ENCODE measurements at places on chromosomes 1 and 21. TPM values are rescaled to one million over a fixed set of nuclear protein-coding genes. Genes with fewer than 3 reads are reported as not detected.

GRCh38 chr1:230641900-230642262 is 400 bp upstream of the COG2 start:
- no peak for DNase-seq

TSEN15 gene
- 51.7 TPM for total RNA-seq

DNA sequence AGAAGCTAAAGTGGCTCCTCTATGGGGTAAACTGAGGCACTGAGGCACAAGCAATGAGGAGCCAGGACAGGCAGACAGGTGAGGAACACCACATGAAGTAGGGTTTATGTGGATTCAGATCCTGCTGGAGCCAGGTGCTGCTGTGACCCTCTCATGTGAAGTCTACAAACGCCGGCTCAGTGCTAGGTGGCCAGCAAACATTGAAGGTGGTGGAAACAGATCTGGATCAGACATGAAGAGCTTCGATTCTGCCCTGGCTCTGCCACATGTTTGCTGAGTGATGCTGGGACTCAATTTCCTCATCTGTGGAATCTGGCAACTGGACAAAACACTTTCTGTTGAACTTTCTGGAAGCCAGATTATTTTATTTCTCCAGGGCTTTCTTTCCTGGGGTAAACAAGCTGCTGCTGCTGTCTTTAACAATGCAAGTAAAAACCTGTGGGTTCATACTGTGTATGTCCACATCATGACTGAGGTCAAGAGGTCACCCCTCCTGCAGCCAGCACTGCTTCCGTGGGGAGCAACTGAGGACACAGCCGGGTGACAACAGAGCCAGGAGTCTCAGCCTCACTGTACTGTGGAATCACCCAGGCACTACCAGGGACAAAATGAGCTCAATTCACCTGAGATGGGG is 33.3 kb downstream of the HMGB4 start:
- no peak for DNase-seq

KANK4 gene
- total RNA-seq = not detected

DNA sequence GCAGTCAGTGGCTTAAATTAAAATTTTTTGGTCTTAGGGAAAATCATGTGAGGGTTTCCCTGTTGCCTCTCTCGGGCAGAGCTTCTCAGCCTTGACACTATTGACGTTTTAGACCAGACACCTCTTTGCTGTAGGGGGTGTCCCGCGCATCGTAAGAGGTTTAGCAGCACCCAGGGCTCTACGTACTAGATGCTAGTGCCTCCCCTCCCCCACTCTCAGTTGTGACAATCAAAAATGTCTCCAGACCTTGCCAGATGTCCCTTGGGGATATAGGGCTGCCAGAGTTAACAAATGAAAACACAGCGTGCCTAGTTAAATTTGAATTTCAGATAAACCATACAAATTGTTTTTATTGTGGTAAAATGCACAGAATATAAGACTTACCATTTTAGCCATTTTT is 293.3 kb downstream of the DISC1 start:
- no peak for DNase-seq
